ENCODE measurements at places on chromosomes 1 and 21. TPM values are rescaled to one million over a fixed set of nuclear protein-coding genes. Genes with fewer than 3 reads are reported as not detected.

CITED4 gene
- 97.2 TPM for total RNA-seq

DNTTIP2 gene
- 43.5 TPM for total RNA-seq

NADK gene
- total RNA-seq = 37.0 TPM

LAMC2 gene
- total RNA-seq = 21.1 TPM

FAM72B gene
- total RNA-seq = 6.6 TPM

RCSD1 gene
- total RNA-seq = not detected

EEIG2 gene
- total RNA-seq = 6.8 TPM

B4GALT2 gene
- total RNA-seq = 66.8 TPM

LEMD1 gene
- total RNA-seq = not detected

E2F2 gene
- total RNA-seq = 2.6 TPM

AIM2 gene
- not detected for total RNA-seq

CELA2A gene
- not detected for total RNA-seq

PGLYRP4 gene
- total RNA-seq = not detected

DIO1 gene
- not detected for total RNA-seq

LCE1A gene
- not detected for total RNA-seq

GJC2 gene
- total RNA-seq = 0.47 TPM

RAB42 gene
- 3.9 TPM for total RNA-seq

EVA1C gene
- total RNA-seq = 58.0 TPM

TRIM46 gene
- 2.9 TPM for total RNA-seq

MTARC2 gene
- 8.8 TPM for total RNA-seq

LENEP gene
- not detected for total RNA-seq

OR2T35 gene
- total RNA-seq = not detected

NPPB gene
- total RNA-seq = not detected

SHISAL2A gene
- total RNA-seq = 0.86 TPM

XKR8 gene
- 4.9 TPM for total RNA-seq

NSL1 gene
- 30.7 TPM for total RNA-seq

RAP1GAP gene
- total RNA-seq = 10.7 TPM

RHBDL2 gene
- 2.1 TPM for total RNA-seq

SERPINC1 gene
- not detected for total RNA-seq

SMPDL3B gene
- total RNA-seq = 1.3 TPM

UMODL1 gene
- not detected for total RNA-seq

WLS gene
- total RNA-seq = 17.3 TPM

ANKRD65 gene
- total RNA-seq = 0.14 TPM

SLAMF6 gene
- total RNA-seq = not detected

RSPO1 gene
- total RNA-seq = 0.08 TPM

PTGER3 gene
- not detected for total RNA-seq

Measured in A549 treated with Hydrocortisone at 1 μM for 4 hours (cell line).